ENCODE measurements at places on chromosomes 6 and 20. TPM values are rescaled to one million over a fixed set of nuclear protein-coding genes. Genes with fewer than 3 reads are reported as not detected.

DNA sequence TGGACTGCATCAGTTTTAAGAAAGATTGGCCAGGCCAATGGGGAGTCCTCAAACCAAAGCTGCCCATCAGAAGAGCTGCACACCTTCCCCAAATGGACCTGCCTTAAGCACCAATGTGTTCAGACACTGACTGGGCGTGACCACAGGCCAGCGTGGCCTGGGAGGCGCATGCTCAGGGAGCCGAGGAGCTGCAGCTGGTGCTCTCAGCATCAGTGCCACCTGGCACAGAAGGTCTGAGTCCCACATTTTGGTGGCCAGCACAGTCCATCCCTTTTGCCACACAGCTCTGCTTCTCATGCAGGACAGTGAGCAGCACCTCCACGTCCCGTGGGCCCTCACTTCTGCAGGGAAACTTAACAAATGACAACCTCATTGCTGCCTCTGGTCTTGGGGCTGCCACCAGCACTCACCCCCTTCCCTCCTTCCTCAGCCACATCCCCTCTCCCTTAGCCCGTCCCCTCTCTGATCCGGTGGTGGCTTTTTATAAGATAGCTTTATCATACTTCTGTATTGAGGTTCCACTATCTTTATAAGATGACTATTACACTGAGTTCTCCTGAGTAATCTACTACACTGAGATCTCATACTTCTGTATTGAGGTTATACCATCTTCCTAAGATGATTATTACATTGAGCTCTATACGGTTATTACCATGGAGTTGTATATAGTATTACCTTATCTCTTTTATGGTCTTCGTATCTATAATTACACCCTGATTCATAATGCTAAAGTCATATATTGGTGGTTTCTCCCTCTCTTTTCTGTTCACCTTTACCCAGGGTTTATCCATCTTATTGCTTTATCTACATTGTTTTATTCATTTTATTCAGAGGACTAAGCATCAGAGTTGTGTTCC is 109.1 kb downstream of the TOX2 start:
- H3K4me1 ChIP-seq: peaks cover 28% of the 10 kb centered on the region
- no peaks in the 10 kb centered on the region for H3K36me3 ChIP-seq
- no peak for DNase-seq
- H3K27me3 ChIP-seq: peaks cover under 1% of the 10 kb centered on the region
- no peak overlapping the region for H3K4me3 ChIP-seq

DNA sequence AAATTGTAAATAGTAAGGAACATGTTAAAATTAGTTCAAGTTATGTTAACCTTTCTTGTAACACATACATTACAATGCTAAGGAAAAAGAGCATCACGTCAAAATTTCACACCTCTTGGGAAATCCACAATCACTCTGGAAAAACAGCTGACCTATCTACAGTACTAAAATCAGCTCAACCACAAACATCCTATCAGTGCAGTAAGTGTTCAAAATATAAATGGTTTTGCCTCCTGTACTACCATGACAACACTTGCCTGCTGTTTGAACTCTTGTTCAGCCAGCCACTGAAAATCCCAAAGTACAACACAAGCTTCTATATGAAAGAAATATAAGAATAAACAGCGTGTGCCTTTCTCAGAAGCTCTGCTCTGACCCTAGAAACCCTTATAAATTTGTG is 83.5 kb upstream of the PLN start:
- H3K4me1 ChIP-seq: peaks cover 15% of the 10 kb centered on the region
- H3K4me3 ChIP-seq: no peak overlapping the region
- DNase-seq: no peak
- H3K36me3 ChIP-seq: peaks cover 37% of the 10 kb centered on the region
- H3K27me3 ChIP-seq: no peaks in the 10 kb centered on the region

- peaks cover 4% of the 10 kb centered on the region for H3K4me1 ChIP-seq
- no peaks in the 10 kb centered on the region for H3K36me3 ChIP-seq
- no peak for DNase-seq
- H3K4me3 ChIP-seq: no peak overlapping the region
- H3K27me3 ChIP-seq: no peaks in the 10 kb centered on the region
Observed at GRCh38 chr6:43267619-43268354, 24.5 kb downstream of the TTBK1 start.

SPATA2 gene
- total RNA-seq: 7.3 TPM

DNA sequence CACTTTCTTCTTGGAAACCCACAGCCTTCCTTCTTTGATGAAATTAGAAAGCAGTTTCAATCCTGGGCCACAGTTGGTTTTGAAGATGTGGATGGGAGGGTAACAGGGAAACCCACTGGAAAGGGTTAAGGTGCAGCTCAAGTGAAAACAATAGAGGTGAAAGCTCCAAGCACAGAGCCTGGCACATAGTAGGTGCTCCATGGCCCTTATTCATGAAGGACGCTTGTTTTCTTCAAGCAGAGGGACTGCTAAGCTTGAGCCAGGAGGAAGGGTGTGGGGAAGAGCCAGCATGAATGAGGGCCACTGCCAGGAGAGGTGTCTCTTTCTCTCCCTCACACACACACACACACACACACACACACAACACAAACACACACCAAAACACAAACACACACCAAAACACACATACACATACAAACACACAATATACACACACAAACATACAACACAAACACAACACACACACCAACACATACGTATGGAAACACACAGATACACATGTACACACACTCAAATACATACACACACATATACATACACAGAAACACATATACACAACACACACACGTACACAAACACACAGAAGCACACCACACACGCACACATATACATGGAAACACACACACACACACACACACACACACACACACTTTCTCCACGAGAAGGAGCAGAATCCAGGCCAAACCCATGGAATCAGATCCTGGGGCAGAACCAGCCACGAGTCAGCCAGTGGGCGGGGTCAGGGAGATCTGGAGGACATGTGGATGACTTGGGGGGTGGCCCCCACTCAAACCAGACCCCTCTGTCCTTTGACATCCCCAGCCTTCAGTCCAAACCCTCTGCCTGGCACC is 23.7 kb upstream of the RBPJL start:
- no peak for DNase-seq
- no peak overlapping the region for H3K4me3 ChIP-seq
- H3K27ac ChIP-seq: no peak overlapping the region
- peaks cover 4% of the 10 kb centered on the region for H3K27me3 ChIP-seq

DNA sequence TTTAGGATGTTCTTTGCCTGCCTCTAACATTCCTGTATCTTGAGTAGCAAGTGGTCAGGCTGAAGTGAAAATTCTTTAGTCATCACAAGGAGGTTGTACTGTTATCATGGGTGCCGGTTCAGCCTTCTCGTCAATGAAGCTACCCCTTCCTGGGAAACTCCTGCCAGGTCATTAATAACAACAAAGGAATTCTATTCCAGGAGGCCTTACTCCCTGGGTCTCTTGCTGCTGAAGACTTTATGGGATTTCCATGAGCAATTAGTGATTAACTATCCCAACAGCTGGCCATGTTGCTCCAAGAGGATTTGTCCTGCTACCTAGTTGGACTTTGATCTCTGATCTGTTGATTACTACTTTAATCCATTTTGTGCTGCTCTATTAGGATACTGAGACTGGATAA is 62.7 kb upstream of the ELOVL5 start:
- no peaks in the 10 kb centered on the region for H3K4me1 ChIP-seq
- no peaks in the 10 kb centered on the region for H3K36me3 ChIP-seq
- no peak for DNase-seq
- H3K27me3 ChIP-seq: no peaks in the 10 kb centered on the region
- no peak overlapping the region for H3K27ac ChIP-seq

CEP162 gene
- 4.4 TPM for total RNA-seq

- no peak for DNase-seq
- no peaks in the 10 kb centered on the region for H3K36me3 ChIP-seq
- H3K4me1 ChIP-seq: peaks cover 4% of the 10 kb centered on the region
- peaks cover 54% of the 10 kb centered on the region for H3K27me3 ChIP-seq
- H3K27ac ChIP-seq: no peak overlapping the region
Observed at GRCh38 chr6:149974825-149975224, 11.1 kb downstream of the ULBP1 start.

GRCh38 chr6:9984607-9985006 is 430.3 kb downstream of the TFAP2A start:
- H3K27me3 ChIP-seq: no peaks in the 10 kb centered on the region
- H3K4me1 ChIP-seq: no peaks in the 10 kb centered on the region
- H3K36me3 ChIP-seq: no peaks in the 10 kb centered on the region
- no peak for DNase-seq
- no peak overlapping the region for H3K4me3 ChIP-seq

DNA sequence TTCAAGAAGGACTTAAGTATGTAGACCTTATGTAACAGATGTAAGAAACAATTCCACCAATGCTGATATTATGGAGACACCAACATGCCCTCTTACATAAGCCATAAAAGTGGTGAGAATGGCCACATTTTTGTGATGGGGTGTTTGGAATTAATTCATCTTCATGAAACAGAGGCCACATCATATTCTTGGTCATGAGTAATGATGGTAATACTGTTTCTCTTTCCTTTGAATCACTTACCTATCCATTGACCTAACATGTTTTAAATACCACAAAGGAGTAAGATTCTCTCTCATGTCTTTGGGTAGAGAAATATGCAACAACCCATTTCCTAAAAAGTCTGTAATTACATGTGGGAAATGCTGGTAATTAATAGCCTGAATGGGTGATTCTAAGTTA is 545.4 kb upstream of the FLRT3 start:
- no peaks in the 10 kb centered on the region for H3K4me1 ChIP-seq
- H3K27me3 ChIP-seq: no peaks in the 10 kb centered on the region
- no peak overlapping the region for H3K27ac ChIP-seq
- no peak overlapping the region for H3K4me3 ChIP-seq
- no peaks in the 10 kb centered on the region for H3K36me3 ChIP-seq
- DNase-seq: no peak

MAS1 gene
- total RNA-seq: not detected

TPD52L1 gene
- 5.6 TPM for total RNA-seq

DNA sequence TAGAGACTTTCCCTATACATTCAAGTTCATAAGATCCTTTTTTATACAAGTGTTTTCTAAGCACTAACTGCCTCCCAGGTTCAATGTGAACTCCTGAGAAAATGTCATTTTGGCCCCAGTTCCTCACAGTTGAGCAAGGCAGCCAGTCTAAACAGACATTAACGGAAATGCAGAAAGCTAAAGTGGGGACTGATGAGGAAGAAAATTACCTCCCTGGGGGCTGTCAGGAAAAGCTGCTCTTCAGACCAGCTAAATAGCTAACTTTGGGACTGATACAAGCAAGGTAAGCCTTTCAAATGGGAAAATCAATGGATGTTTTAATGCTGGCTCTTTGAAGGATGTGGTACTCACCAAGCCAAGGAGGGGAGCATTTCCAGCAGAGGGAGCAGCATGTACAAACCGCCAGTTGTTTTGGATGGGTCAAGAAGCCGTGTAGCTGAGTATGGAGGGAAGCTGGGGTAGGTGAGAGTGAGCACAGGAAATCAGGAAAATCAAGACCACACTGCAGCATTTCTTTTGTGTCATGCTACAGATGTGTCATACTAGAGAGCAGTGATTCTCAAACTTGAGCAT is 180.8 kb upstream of the CHD6 start:
- H3K27me3 ChIP-seq: peaks cover 4% of the 10 kb centered on the region
- no peaks in the 10 kb centered on the region for H3K4me1 ChIP-seq
- DNase-seq: no peak

DNA sequence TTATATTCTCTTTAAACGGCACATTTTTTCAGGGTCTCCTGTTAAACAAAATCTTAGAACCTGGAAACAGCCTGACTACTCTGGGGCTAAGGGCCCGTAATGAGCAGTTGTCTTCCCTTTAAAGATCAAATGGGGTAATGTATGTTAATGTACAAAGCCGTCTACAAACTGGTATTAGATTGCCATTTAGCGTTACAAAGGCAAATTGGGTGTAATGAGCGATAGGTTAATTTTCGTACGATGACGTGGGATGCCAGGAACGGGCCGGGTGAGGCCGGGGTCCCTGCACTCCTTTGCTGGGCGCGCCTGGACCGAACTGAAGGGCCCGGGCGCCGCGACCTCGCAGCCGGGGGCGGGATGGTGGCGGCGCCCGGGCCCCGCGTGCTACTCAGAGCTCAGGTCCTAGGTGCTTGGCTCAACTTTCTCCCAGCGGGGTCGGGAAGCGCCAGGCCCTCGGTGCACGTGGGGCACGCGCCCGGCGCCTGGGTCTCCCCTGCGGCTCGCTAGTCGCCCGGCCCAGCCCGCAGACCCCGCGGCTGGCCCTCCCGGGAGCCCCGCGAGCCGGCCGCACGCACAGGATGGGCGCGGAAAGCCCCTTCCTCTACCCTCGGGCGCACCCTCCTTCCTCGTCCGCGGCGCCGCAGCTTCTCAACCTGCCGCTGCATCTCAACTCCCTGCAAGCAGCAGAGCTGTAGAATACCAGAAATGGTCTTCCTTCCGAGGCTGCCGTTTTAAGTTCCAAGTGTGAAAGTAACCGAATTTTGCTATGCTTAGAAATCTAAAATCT is 5.9 kb downstream of the NKX2-4 start:
- H3K4me3 ChIP-seq: no peak overlapping the region
- H3K4me1 ChIP-seq: peaks cover 18% of the 10 kb centered on the region
- H3K27ac ChIP-seq: no peak overlapping the region
- peaks cover 25% of the 10 kb centered on the region for H3K36me3 ChIP-seq

- no peaks in the 10 kb centered on the region for H3K27me3 ChIP-seq
- H3K27ac ChIP-seq: no peak overlapping the region
- H3K4me1 ChIP-seq: no peaks in the 10 kb centered on the region
- DNase-seq: no peak
- no peaks in the 10 kb centered on the region for H3K36me3 ChIP-seq
- H3K4me3 ChIP-seq: no peak overlapping the region
Observed at GRCh38 chr6:143884216-143884900, 20.1 kb downstream of the ZC2HC1B start.

PSMB8 gene
- total RNA-seq: 308 TPM

BMP7 gene
- not detected for total RNA-seq

RRAGD gene
- total RNA-seq: 13.2 TPM

GRCh38 chr20:32792316-32792715 is 27.4 kb upstream of the MAPRE1 start:
- peaks cover 40% of the 10 kb centered on the region for H3K4me1 ChIP-seq
- H3K27ac ChIP-seq: no peak overlapping the region
- H3K27me3 ChIP-seq: no peaks in the 10 kb centered on the region
- H3K36me3 ChIP-seq: no peaks in the 10 kb centered on the region

- H3K4me1 ChIP-seq: no peaks in the 10 kb centered on the region
- H3K36me3 ChIP-seq: no peaks in the 10 kb centered on the region
- no peak for DNase-seq
- no peak overlapping the region for H3K27ac ChIP-seq
- H3K4me3 ChIP-seq: no peak overlapping the region
Observed at GRCh38 chr20:34193051-34193450, 48.2 kb upstream of the ASIP start.

DNA sequence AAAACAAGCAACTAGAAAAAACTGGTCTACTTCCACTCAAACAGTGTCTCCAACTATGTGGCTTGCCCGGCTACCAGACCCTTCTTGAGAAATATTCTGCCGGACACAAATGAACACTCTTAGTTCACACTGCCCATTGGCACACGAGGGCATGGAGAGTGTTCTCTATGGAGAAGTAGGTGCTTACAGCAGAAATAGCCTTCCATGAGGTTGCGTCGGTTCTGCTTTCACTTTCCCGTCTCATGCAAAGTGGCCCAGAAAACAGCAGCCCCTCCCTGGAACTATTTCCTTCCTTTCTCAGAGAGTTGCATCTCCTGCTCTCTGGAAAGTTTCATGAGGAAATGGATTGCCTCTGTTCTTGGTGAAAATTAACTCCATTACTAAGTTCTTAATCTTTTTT is 9.5 kb upstream of the HLA-DOA start:
- peak overlapping the region; percentile 25 for H3K4me3 ChIP-seq
- no peaks in the 10 kb centered on the region for H3K36me3 ChIP-seq
- no peak for DNase-seq
- H3K27ac ChIP-seq: no peak overlapping the region
- H3K4me1 ChIP-seq: peaks cover 12% of the 10 kb centered on the region

KHDC1L gene
- not detected for total RNA-seq

All from activated naive CD4-positive, alpha-beta T cell treated with anti-CD3 and anti-CD28 coated beads for 36 hours (primary cell).